T follicular helper cell (primary cell): ENCODE measurements at places on chromosomes 6 and 20.

- no peak for DNase-seq
Measured at GRCh38 chr6:119446609-119447008, 97.0 kb upstream of the MAN1A1 start.

GRCh38 chr6:159878341-159878740, 12.4 kb upstream of the MAS1 start:
- DNase-seq: no peak

GRCh38 chr6:82017288-82017687, 230.3 kb downstream of the IBTK start:
- no peak for DNase-seq

DNA sequence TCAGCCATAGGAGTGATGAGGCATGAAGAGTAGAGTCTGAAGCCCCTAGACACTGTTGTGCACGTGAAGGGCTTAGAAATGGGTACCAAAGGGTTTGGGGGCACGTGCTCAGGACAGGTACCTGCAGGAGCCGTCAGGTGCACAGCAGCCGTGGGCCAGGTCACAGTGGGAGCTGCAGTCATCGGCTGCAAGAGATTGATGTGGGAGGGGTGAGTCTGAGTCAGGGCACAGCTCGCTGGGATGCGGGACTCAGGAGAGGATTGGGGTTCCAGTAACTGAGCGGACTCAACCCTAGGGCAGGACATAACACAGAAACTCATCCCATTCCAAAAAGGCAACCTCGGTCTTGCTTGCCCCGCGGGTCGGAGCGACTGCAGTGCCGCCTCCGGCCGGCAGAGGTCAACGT, 1.1 kb downstream of the DLK2 start:
- DNase-seq: peak; percentile 39
